Gastrocnemius medialis (tissue), 4 donors: ENCODE measurements at places on chromosomes 11 and 22.
A peak's percentile ranks its signal among the peaks of the same experiment; 100 is the strongest.

DNA sequence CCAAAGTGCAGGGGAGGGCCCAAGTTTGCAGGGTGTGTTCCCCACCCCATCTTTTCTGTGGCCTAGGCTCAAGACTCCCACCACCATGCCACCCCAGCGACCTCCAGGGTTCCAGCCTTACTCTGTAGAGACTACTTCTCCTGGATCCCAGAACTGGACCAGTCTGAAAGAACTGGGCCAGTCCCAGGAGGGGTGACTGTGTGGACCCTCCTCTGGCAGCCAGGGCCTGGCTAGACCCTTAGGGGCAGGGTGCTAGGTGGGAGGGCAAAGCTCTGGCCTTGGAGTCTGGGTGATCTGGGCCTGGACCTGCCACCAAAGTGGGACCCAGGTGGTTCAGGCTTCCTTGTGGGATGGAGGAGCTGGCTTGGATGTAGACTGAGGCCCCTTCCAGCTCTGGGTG lies 41.8 kb upstream of the ACCSL start:
- H3K27ac ChIP-seq = peak overlapping the region; percentile 7
- DNase-seq = no peak

DNA sequence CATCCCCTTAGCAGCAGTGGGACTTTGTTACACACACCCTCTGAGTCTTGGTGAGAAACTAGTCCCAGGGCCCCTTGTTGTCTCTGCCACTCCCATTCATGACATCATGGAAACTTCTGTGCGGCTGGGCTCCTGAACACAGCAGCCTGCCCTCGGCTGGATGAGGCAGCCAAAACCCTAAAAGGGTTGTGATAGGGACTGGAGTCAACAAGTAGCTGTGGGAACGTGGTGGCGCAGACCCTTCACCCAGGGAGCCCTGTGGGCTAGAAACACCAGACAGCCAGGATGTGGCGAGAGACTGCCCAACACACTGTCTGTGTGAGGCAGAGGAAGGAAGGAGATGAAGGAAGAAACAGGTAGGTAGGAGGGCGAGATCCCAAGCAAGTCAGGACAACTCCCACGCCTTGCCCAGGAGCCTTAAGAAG lies 3.9 kb downstream of the CD3D start:
- no peaks in the 10 kb centered on the region for H3K4me1 ChIP-seq
- H3K27me3 ChIP-seq = no peaks in the 10 kb centered on the region
- H3K36me3 ChIP-seq = no peaks in the 10 kb centered on the region
- no peak overlapping the region for H3K4me3 ChIP-seq
- DNase-seq = no peak
- no peak overlapping the region for H3K27ac ChIP-seq

DNA sequence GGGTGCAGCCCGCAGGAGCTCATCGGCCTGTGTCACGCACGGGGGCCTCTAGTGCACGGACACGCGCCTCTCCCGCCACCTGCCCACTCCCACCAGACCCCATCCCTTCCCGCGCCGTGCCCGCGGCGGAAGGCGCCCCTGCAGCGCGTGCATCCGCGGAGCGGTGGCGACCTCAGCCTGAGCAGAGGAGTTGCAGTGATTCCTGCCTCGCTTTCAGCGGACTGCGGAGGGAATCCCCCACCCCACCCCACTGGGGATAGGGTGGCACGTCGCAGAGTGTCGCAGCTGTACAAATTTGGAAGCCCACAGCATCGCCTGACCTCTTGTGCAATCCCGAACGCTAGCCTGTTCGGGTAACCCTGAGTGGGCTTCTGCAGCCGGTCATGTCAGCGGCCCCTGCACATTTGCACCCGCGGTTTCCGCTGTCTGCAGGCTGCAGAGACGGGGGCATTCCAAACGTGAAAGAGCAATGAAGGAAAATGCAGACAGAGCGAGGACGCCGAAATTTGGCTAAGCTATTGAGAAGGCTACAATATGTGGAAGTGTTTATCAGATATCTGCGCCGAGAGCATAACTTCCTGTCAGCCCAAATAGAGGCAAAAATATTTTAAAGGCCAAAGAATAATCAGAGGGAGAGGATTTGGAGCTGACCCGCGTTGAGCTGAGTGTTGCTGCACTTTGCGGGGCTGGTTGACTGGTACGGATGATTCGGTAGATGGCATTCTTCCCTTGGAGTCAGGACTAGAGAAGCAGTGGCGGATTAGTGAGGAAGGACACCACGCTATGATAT lies 617 bp upstream of the ARHGAP20 start:
- H3K4me3 ChIP-seq = peak overlapping the region; percentile 66
- no peaks in the 10 kb centered on the region for H3K27me3 ChIP-seq
- H3K27ac ChIP-seq = peak overlapping the region; percentile 34

- H3K36me3 ChIP-seq = no peaks in the 10 kb centered on the region
- H3K27ac ChIP-seq = no peak overlapping the region
- no peaks in the 10 kb centered on the region for H3K4me1 ChIP-seq
- DNase-seq = no peak
- no peak overlapping the region for H3K4me3 ChIP-seq
These were observed 374 bp downstream of the NLRP10 start for GRCh38 chr11:7964873-7965272.

GRCh38 chr11:749731-750130 lies 2.5 kb downstream of the TALDO1 start:
- no peak overlapping the region for H3K4me3 ChIP-seq
- DNase-seq = no peak
- no peak overlapping the region for H3K27ac ChIP-seq
- H3K36me3 ChIP-seq = no peaks in the 10 kb centered on the region

- H3K36me3 ChIP-seq = no peaks in the 10 kb centered on the region
- H3K4me1 ChIP-seq = no peaks in the 10 kb centered on the region
- no peak overlapping the region for H3K4me3 ChIP-seq
These were observed 12.9 kb upstream of the MRGPRE start for GRCh38 chr11:3245071-3245470.

- DNase-seq = no peak
- no peak overlapping the region for H3K4me3 ChIP-seq
- no peaks in the 10 kb centered on the region for H3K27me3 ChIP-seq
- H3K27ac ChIP-seq = no peak overlapping the region
- H3K36me3 ChIP-seq = no peaks in the 10 kb centered on the region
These were observed 34.6 kb upstream of the PDGFD start for GRCh38 chr11:104198576-104198975.

DNA sequence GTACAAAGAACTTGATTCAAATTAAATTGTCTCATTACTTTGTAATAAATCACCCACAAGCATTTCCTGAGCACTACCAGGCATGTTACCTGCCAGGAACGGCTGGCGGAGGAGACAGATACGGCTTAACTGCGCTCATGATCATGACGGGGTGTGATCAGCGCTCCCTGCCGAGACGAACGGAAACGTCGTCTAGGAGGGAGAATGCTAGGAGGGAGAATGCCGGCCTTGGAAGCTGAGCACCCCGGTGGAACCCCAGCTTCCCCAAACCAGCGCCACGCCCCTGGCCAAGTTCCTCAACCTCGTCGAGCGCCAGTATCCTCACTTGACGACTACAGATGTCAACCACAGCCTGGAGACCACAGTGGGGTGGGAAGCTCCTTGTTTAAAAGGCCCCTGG lies 272.8 kb downstream of the CTTN start:
- no peak overlapping the region for H3K27ac ChIP-seq
- H3K36me3 ChIP-seq = no peaks in the 10 kb centered on the region
- H3K27me3 ChIP-seq = no peaks in the 10 kb centered on the region
- H3K4me1 ChIP-seq = no peaks in the 10 kb centered on the region
- DNase-seq = no peak
- H3K4me3 ChIP-seq = no peak overlapping the region

DNA sequence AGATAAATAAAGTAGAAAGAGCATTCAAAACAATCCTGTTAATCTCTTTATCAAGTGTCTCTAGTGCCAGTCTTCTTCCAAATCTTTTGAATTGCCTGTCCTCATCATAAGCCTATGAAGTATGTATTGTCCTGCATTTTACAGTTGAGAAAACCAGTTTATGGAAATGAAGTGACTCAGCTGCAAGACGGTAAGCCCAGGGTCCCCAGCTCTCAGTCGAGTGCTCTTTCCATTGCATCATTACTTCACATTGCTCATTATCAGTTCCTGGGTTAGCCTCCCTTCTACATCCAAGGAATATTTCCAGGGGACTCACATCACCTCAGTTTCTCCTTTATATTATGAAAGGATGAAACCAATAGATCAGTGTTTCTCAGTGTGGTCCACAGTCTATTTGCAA lies 9.1 kb upstream of the P4HA3 start:
- no peaks in the 10 kb centered on the region for H3K36me3 ChIP-seq
- no peak for DNase-seq
- no peak overlapping the region for H3K27ac ChIP-seq
- peaks cover 22% of the 10 kb centered on the region for H3K4me1 ChIP-seq

DNA sequence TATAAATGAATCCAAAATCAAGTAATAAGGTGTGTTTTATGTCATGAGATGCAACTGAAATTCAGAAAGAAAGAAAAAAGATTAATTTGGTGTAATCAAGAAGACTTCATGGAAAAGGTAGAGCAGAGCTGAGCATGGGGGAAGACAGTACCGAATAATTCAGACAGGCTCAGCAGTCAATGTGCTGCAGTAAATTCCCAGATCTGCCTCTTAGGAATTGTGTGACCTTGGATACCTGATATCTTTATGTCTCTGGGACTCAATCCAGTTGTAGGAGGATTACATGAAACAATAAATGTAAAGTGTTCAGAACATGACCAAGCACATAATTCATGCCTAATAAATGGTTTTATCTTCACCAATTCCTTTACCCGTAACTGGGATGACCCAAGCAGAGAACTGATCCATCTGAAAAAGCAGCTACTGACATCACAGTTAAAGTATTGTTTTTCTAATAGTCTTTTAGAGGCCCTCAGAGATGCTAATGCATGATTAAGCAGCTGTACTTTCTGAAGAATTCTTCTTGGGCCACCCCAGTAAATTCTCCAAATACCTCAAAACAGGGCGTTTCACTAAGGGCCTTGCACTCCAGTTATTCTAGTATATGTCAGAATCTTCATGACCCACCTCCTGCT lies 7.8 kb downstream of the MS4A12 start:
- H3K27ac ChIP-seq = no peak overlapping the region
- DNase-seq = no peak
- no peaks in the 10 kb centered on the region for H3K36me3 ChIP-seq
- H3K4me1 ChIP-seq = no peaks in the 10 kb centered on the region

- DNase-seq = no peak
- H3K27me3 ChIP-seq = no peaks in the 10 kb centered on the region
- no peaks in the 10 kb centered on the region for H3K36me3 ChIP-seq
- H3K4me3 ChIP-seq = no peak overlapping the region
- H3K27ac ChIP-seq = no peak overlapping the region
These were observed 52.2 kb downstream of the NFAM1 start for GRCh38 chr22:42379966-42380537.

- H3K4me1 ChIP-seq = no peaks in the 10 kb centered on the region
- H3K27ac ChIP-seq = no peak overlapping the region
- H3K4me3 ChIP-seq = no peak overlapping the region
- H3K27me3 ChIP-seq = no peaks in the 10 kb centered on the region
These were observed 19.0 kb downstream of the RNF214 start for GRCh38 chr11:117251506-117251905.

GRCh38 chr11:111792955-111793500 lies 26.8 kb upstream of the PPP2R1B start:
- H3K36me3 ChIP-seq = no peaks in the 10 kb centered on the region
- no peak overlapping the region for H3K27ac ChIP-seq
- H3K4me3 ChIP-seq = no peak overlapping the region

DNA sequence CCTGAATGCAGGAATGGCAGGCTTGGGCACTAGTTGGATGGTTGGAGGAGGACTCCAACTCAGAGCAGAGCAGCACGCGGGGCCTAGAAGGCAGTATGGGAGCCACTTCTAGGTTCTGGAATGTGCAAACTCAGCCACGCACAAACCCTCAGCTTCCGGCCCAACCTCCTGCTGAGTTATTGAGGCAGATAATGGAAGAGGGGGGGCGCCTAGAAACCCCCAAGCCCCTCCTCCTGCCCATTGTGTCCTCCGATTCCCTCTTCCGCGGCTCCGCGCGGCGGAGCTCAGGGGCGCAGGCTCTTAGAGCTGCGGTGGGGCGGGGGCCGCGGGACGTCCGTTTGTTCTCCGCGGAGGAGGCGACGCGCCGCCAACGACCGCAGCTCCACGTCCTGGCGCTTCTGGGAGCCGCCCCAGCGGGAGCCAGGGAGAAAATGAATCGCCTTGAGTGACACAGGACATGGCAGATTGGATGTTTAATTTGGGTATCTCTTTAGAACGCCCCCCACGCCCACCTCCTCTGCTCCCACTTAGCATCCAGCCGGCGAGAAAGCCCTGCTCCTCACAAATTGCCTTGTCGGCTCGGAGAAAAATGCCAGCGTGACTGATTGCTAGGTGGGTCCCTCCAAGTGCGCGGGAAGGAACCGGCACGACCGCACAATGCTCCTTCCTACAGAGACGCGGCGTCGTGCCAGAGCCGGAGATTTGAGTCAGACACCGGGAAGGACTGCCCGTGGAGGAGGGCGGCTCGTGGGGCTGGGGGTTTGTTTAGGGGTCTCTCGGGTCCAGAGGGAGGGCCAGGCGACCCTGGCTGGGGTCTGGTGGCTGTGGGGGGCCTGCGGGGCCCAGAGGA lies 144.6 kb downstream of the NECTIN1 start:
- no peak overlapping the region for H3K27ac ChIP-seq
- no peaks in the 10 kb centered on the region for H3K36me3 ChIP-seq
- H3K27me3 ChIP-seq = peaks cover 27% of the 10 kb centered on the region
- H3K4me1 ChIP-seq = peaks cover 10% of the 10 kb centered on the region
- peak overlapping the region; percentile 47 for H3K4me3 ChIP-seq

DNA sequence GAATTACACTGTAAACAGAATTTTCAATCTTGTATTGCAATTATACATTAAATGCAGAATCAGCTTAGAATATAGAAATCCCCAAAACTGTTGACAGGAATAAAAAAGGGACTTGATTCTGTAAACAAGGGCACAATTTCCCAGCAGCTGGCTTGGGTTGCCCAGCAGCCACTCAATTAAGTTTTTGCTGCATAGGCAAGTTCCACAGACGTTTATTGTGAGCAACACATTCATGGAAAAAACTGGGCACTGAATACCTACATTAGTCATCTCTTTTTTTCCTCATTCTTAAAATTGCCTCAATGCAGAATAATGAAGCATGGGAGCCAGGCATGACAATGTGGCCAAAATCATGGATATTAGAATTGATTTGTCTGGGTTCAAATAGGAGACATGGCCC lies 421.8 kb upstream of the ANO5 start:
- H3K27me3 ChIP-seq = no peaks in the 10 kb centered on the region
- H3K36me3 ChIP-seq = no peaks in the 10 kb centered on the region
- H3K4me3 ChIP-seq = no peak overlapping the region
- DNase-seq = no peak
- H3K27ac ChIP-seq = no peak overlapping the region

GRCh38 chr11:3375552-3375951 lies 3.4 kb downstream of the ZNF195 start:
- H3K4me1 ChIP-seq = peaks cover 22% of the 10 kb centered on the region
- DNase-seq = no peak
- no peak overlapping the region for H3K4me3 ChIP-seq
- no peaks in the 10 kb centered on the region for H3K27me3 ChIP-seq

DNA sequence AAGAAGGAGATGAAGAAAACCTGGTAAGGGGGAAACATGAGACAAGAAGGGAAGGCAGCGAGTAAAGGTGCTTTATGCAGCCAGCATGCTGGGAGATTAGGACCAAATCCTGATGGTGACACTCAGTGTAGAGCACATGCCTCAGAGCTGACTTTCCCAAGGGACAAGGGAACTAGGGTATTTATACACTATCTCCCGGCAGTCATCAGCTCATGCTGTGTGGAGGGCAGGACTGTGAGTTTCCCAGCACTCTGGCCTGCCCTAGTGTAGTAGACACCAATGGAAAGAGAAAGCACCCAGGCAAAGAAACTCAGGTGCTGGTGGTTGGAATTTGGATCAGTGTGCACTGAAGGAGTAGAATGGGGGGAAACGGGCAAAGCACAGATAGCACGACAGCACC lies 128.3 kb upstream of the CSNK2A3 start:
- DNase-seq = no peak
- no peak overlapping the region for H3K27ac ChIP-seq
- no peaks in the 10 kb centered on the region for H3K27me3 ChIP-seq
- no peaks in the 10 kb centered on the region for H3K36me3 ChIP-seq
- peaks cover 8% of the 10 kb centered on the region for H3K4me1 ChIP-seq
